Esophagus mucosa (tissue), 1 donor: ENCODE measurements at places on chromosomes 1 and 21. TPM values are rescaled to one million over a fixed set of nuclear protein-coding genes. Genes with fewer than 3 reads are reported as not detected.

Gene KLF17
- total RNA-seq, result not detected

Gene ACKR1
- total RNA-seq, result 17.6 TPM

Gene LINGO4
- not detected for total RNA-seq

Gene RIMS3
- 2.2 TPM for total RNA-seq

DNA sequence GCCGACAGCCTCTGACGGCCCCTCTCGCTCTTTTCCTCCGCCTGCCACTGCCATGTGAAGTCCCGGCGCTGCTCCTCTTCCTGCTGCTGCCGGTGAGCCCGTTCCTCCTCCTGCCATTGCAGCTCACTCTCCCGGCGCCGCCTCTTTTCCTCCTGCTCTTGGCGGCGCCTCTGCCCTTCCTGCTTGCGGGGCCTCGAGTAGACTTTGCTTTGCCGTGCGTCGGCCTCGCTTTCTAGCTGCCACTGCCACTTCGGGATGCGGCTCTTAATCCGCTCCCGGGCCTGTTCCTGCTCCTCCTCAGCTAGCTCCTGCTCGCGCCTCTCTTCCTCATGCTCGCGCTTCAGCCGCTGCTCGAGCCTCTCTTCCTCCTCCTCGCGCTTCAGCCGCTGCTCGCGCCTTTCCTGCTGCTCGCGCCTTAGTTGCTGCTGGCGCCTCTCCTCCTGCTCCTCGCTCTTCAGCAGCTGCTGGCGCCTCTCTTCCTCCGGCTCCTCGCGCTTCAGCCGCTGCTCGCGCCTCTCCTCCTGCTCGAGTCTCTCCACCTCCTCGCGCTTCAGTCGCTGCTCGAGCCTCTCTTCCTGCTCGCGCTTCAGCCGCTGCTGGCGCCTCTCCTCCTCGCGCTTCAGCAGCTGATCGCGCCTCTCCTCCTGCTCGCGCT is 4.3 kb downstream of the TCHH start:
- peak; percentile 43 for ATAC-seq

- ATAC-seq, result no peak
Observed at GRCh38 chr1:1846386-1846918, 44.4 kb downstream of the GNB1 start.

Gene LCE1E
- not detected for total RNA-seq

Gene ZFYVE9
- 12.1 TPM for total RNA-seq

Gene AMPD1
- not detected for total RNA-seq

DNA sequence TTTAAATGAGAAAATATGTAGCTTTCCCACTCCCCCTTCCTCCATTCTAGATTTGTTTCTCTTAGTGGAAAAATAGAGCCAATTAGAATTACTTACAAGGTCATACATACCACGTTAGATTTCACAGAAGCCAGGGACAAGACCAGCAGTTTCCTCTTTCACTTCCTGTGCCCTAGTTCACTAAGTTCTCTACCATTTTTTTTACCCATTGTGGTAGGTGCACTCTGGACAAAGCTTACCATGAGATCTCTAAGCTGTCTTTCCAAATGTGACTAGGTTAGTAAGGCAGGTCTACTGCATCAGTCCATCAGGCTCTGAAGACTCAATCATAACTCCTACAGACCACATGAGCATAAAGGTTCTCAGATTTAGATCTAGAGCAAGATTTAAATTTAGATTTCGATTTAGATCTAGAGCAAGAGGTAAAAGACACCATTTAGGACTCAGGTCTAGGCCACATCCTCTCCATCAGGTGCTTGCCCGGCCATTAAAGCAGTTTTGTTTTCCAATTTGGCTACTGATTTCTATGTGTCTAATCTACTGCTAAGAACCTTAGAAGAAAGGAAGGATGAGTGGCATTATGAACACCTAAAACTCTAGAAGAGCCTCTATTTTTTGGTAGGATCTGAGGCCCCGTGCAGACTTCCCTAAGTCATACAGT is 235.3 kb downstream of the FAF1 start:
- ATAC-seq, result peak; percentile 39

Gene CRYAA
- not detected for total RNA-seq

GRCh38 chr1:152869808-152870419 is 8.2 kb upstream of the SMCP start:
- peak; percentile 75 for ATAC-seq

DNA sequence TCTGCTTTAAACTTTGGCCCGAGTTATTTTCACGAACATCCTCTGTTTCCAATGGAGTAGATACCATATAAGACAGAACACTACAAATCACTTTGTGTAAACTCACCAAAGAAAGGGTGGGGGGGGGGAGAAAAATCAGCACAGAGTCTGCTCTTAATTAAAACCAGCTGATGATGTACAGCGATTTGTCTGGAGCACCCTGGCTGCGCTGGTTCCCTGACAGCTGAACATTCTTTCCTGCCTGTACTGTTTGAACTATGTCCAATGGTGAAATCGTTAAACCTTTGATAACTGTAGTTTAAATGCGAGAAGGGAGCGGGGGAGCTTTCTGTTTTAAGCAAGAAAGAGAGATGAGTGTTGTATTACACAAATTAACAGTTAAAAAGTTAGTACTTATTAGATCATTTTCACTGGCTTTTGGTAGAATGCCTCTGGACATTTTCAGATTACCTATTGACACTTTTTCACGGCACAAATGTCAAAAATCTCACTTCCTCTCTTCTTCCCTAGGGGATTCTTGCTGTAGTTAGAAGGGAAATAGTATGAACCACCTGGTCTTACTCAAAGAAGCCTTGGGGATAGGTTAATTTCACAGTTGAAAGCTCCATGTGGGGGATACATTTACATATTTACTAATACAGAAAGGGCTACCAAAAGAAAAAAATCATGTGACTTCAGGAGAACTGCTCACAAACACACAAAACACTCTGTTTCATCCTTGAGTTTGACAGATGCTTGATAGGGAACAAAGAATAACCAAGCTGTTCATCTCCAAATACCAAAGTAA is 140.2 kb upstream of the RUNX1 start:
- ATAC-seq, result no peak

DNA sequence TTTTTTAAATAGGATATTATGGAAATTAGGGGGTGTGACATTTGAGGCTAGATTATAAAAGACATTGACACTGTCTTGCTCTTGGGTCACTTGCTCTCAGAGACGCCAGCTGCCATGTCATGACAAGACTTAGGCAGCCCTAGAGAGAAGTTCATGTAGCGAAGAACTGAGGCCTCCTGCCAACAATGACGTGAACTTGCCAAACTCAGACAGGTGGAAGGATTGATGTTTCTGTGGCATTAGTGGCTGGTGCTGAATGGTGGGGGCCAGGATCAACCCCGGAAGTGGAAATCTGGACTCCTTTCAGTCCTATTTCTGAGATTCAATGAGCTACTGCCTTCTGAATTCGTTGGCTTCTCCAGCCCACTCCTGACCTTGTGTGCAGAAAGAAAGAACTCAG is 14.7 kb downstream of the NCF2 start:
- ATAC-seq, result peak; percentile 22

GRCh38 chr1:63928186-63929105 is 154.6 kb downstream of the ROR1 start:
- ATAC-seq, result no peak

DNA sequence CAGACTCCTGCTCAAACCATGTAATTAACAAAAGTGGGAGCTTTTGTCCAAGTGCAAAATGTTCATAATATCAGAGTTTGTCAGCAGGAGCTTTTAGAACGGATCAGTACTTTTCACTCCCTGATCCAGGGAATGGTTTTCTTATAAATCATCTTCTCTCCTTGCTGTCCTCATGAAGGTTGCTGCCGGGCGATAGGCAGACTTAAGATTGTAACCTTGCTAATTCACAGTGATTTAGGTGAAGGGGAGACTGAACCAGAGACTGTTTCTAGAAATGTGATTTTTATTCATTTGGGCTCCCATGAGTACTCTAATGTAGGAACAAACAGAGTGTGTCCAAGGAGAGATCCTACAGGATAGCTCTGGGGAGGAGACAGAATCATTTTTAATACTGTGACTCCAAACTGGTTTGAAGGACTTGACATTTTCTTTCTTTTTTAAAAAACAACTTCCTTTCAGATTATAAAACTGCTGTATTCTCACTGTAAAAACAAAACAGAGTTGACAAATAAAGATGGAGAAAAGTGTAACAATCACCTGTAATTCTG is 23.7 kb downstream of the ELAVL4 start:
- no peak for ATAC-seq

Gene RAD54L
- 5.2 TPM for total RNA-seq

Gene FAM151A
- not detected for total RNA-seq

Gene KISS1
- total RNA-seq, result not detected

DNA sequence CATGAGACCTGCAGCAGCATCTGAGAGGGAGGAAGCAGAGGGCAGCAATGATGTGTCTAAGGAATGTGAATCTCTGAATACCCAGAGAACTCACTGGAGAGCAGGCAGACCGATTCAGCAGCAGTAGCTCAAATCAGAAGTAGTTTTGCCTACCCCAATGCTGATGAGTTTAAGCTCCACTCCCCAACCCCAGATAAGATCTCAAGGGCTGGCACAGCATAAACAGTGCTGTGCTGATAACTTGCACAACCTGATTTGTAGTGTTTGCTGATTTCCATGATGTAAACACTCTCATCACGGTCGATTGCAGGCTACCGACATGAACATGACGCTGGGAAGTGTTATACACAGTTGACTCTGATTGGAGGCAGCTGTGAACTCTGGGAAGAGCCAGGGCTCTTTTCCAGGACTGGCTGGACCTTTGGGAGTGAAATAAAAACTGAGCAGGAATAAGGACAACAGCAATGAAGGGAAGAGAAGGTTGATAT is 11.2 kb upstream of the HMGCS2 start:
- ATAC-seq, result peak; percentile 60
